ENCODE measurements at places on chromosomes 6 and 20.

- no peak for DNase-seq
Observed at GRCh38 chr6:47034421-47034820, 7.7 kb downstream of the ADGRF1 start.

DNA sequence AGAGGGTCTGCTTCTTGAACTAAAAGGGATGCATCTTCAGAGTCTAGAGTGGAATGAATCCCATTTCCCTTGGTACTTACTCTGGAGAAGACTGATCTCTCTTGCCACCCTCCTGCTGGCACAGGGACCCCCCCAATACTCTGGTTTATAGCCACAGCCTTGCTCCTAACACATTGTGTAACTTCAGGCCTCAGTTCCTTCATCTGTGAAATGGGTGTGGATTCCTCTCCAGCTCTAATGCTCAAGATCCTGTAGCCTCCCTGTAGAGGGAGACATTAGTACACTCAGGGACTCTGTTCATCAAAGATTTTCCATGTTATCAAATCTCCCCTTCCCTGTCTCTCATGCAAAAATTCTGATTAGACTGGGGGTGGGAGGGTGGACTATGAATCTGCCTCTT is 315.7 kb upstream of the MOCS1 start:
- DNase-seq = no peak

DNA sequence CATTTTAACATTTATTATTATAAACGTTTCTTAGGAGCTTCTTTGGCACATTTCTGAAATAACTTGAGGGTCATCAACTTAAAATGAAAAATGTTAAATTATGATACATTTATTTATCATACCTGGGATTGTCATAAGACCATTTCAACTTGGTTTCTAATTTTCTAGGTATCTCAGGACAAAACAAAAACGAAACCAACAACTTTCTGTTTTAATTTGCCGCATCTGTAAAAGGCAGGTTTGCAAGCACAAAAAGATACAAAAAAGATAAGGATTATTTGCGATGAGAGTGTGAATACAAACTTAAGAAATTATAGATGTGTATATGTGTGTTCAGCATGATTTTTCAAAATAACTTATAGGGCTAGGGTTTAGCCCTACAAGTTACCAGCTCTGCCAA is 395.0 kb upstream of the RUNX2 start:
- peak; percentile 63 for DNase-seq

- DNase-seq = no peak
Observed at GRCh38 chr6:108291091-108291490, 3.8 kb upstream of the AFG1L start.

DNA sequence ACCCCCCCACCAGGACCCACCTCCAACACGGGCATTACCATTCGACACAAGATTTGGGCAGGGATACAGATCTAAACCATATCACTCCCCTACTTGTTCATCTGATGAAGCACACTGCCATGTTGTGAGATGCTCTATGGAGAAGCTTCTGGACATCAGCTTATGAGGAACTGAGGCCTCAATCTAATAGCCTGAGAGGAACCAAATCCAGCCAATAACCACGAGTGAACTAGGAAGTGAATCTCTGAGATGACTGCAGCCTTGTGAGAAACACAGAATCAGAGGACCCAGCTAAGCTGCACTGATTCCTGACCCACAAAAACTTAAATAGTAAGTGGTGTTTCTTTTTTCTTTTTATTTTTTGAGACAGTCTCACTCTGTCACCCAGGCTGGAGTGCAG is 21.6 kb upstream of the ZBTB2 start:
- no peak for DNase-seq

- no peak for DNase-seq
Observed at GRCh38 chr20:45578231-45578630, 853 bp downstream of the WFDC8 start.

DNA sequence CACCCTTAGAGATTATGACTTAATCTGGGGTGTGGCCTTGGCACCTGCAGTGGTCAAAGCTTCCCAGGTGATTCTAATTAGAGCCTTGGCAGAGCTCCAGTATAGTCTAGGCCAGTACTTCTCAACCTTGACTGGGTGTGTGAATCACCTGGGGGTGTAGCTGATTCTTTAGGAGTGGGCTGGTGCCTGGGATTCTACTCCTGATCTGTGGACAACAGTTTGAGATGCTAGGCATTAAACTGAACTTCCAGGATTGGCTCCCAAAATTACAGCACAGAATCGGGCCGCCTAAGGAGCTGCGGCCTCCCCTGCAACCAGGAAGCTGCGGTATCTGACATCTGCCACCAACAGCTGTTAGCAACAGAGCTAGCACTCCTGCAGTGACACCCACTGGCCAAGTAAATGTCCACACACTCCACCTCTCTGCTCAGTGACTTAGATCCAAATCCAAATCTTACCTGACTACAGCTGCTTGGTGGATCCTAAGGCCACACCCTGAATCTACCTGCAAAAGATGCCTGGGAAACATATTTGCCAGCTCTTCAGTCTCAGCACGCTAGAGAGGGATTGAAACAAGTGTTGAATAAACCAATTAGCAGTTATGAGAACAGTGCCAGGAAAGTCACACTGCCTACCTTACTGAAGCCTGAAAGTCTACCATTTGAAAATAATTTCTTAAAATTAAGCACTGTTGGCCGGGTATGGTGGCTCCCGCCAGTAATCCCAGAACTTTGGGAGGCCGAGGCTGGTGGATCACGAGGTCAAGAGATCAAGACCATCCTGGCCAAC is 126.7 kb downstream of the UNC5CL start:
- peak; percentile 14 for DNase-seq

GRCh38 chr20:2151858-2152281 is 50.2 kb downstream of the STK35 start:
- no peak for DNase-seq

GRCh38 chr20:63284981-63285524 is 7.9 kb upstream of the COL20A1 start:
- no peak for DNase-seq

GRCh38 chr6:156189714-156190113 is 587.5 kb upstream of the ARID1B start:
- no peak for DNase-seq

DNA sequence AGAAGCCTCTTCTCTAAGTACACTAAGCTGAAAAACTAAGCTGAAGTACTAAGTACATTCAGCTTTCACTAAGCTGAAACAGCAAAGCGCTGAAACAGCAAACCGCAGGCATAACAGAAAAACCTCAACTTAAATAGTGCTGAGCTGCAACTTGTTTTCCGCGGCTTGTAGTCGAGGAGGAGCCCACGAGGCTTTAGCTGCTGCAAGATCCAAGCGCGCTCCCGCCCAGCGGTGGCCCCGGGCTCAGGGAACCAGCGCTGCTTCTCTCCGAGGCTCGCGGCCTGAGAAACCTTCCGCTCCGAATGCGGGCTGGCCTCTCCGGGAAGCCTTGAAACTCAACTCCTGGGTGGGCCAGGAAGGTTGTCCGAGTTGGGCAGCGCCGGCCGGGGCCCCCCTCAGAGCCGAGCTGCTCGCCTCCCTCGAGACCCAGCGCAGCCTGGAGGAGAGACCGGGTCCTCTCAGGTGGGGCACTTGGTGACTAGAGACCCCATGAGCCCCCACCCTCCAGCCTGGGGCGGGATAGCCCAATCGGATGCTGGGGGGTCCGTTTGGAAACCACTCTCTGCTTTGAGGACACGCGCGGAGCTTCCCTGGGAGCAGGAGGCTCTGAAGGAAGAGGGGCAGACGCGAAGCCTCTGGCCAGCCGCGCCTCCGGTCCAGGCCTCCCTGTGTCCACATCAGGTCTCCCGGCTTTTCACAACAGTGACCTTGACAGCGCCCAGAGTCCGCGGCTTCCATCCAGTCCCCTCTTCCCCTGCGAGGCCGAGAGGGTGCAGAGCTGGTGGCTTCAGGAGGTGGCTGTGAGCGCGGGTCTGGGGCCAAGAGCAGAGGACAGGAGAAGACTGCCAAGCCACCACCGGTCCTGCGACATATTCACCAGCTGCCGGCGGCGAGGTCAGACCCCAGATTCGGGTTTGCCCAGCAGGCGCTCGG is 38.1 kb upstream of the HLA-E start:
- peak; percentile 71 for DNase-seq

- peak; percentile 68 for DNase-seq
Observed at GRCh38 chr6:111721753-111722154, 116.1 kb upstream of the TRAF3IP2 start.

- no peak for DNase-seq
Observed at GRCh38 chr6:39836606-39837005, 44.4 kb downstream of the DAAM2 start.

DNA sequence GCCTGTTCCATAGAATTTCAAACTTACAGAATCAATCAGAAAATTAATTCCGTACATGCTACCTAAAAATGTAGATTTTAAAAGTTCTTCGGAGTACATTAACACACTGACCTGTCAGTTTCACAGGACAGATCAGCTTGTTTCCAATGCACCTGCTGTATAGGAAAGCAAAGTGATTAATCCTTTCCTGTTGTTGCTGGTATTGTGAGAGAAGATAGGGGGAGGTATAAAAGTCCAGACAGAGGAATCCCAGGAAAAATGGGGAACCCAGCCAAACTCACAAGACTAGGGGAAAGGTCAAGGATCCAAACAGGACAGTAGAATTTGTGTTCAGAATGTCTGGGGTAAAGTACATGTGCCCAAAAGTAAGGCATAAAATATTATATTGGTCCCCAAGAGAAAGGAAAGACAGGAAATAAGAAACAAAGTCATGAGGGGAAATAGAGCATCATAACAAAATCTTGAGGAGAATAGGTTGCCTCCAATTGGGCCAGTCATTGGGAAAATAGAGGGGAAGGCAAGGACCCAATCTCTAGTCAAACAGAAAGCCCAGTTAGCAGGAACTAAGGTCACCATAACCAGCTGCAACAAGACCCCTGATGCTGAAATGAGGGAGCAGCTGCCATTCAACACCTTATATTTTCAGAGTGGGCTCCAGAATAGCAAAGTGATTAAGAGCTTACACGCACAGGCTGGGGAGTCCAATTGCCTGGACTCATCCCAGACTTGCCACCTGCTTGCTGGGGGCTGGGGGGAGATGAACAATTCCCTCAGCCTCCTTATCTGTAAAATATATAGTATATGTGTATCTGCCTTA is 10.3 kb downstream of the FILIP1 start:
- DNase-seq = no peak

GRCh38 chr6:167211881-167212712 is 54.3 kb upstream of the GPR31 start:
- no peak for DNase-seq

- DNase-seq = no peak
Observed at GRCh38 chr6:1135726-1136414, 176.0 kb upstream of the FOXQ1 start.

DNA sequence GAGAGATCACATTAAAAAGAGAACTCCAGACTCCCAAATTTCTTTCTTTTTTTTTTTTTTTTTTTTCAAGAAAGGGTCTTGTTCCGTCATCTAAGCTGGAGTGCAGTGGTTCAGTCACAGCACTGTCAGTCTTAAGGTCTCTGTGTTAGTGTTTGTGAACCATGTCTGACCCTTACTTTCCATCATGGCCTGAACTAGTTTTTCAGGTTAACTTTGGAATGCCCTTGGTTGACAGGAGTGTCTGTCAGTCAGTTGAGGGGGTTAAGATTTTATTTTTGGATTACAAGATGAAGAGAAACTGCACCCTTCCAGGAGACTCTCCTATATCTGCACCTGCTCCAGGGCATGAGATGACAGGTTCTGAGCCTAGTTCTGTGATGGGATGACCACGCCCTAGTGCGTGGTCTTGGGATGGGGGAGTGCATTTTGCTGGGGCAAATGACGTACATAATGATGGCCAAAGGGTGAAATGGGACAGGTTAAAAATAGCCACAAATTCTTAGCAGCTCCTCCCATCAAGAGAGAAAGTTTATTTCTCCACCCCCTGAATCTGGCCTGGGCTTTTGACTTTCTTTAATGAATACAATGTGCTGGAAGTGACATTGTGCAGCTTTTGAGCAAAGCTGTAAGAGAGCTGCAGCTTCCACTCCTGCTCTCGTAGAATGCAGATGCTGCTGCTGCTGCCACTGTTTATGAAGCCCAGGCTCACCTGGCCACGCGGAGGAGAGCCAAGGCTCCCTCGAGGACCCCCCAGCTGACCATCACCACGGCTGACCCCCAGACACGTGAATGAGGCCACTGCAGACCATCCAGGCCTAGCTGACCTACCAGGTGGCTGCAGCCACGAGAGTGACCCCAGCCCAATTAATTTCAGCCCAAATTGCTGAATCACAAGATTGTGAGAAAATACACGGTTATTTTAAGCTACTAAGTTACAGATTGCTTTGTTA is 29.7 kb upstream of the FAM50B start:
- no peak for DNase-seq

DNA sequence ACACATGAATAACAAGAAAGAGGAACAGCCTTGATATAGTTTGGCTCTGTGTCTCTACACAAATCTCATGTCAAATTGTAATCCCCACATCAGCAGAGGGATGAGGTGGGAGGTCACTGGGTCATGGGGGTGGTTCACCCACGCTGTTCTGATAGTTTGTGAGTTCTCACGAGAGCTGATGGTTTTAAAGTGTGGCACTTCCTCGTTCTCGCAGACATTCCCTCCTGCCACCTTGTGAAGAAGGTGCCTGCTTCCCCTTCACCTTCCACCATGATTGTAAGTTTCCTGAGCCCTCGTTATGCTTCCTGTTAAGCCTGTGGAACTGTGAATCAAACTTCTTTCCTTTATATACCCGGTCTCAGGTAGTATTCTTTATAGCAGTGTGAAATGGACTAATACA is 13.1 kb downstream of the SRPK1 start:
- no peak for DNase-seq

- no peak for DNase-seq
Observed at GRCh38 chr6:91013511-91013910, 426.6 kb upstream of the MAP3K7 start.

- DNase-seq = peak; percentile 24
Observed at GRCh38 chr6:110233770-110234374, 53.6 kb downstream of the CDC40 start.

GRCh38 chr20:25084626-25085187 is 2.8 kb upstream of the VSX1 start:
- no peak for DNase-seq

DNA sequence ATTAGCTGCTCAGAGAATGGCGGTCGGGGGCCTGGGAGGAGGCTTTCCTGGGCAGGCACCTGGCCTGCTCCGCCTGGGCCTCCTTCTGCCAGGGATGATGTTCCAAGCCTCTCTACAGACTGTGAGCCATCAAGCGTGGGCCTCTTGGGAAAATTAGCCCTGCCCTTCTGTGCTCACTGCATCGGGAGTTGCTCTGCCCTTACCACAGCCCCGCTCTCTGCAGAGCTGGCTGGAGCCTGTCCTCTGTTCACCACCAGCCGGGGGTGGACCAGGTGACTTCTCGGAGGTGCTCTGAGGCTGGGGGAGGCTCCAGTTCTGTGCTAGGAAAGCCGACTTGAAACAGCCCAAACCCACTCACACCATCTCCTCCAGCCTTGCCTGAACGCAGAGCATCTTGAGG is 24.2 kb downstream of the MDGA1 start:
- DNase-seq = no peak

GRCh38 chr20:52219441-52219840 is 27.9 kb upstream of the ZFP64 start:
- DNase-seq = no peak

- DNase-seq = no peak
Observed at GRCh38 chr20:49851991-49852390, 39.4 kb downstream of the SLC9A8 start.
